ENCODE measurements at places on chromosomes 2 and 18.
A peak's percentile ranks its signal among the peaks of the same experiment; 100 is the strongest.

GRCh38 chr2:162926501-162926900 lies 87.9 kb upstream of the KCNH7 start:
- DNase-seq = no peak

DNA sequence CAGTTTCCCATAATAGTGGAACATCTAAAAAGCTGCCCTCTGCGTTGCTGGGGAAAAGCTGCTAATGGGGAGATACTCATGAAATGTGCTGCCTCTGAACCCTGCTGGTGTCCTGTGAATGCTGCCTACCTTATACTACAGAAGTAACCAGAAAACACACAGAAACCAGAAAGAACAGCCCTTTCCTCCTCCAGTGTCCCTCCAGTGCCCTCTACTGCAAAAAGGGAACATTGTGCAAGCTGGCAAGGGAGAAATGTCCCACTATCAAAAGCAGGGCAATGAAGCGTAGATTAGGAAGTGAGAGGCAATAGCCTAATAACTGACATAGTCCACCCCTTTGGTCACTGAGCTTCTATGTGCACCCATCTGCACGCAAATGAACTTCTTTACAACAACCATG lies 162.7 kb upstream of the ETAA1 start:
- no peak for DNase-seq

- peak; percentile 64 for DNase-seq
These were observed 102.5 kb downstream of the CHN1 start for GRCh38 chr2:174902506-174903263.

DNA sequence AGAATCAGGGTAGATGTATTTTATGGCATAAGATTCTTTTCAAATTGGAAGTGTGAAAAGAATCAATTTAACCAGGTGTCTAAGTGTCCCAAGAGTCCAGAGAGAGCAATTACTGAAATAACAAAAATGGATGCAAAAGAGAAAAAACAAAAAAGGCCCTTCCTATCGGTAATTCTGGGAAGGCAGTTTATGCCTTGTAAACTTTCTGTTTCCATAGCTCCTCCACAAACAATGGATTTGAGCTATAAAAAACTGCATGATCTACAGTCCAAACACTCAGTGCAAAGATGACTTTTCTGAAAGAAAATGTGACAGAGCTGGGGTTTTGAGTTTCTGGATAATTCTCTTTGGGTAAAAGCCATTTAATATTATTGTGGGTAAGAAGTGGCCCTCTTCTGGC lies 366.1 kb downstream of the EN1 start:
- no peak for DNase-seq

- no peak for DNase-seq
These were observed 94.7 kb upstream of the TAF1B start for GRCh38 chr2:9748577-9748976.

GRCh38 chr2:58606799-58607198 lies 365.7 kb upstream of the FANCL start:
- DNase-seq = no peak

- DNase-seq = no peak
These were observed 25.2 kb downstream of the MOCOS start for GRCh38 chr18:36212301-36213171.

DNA sequence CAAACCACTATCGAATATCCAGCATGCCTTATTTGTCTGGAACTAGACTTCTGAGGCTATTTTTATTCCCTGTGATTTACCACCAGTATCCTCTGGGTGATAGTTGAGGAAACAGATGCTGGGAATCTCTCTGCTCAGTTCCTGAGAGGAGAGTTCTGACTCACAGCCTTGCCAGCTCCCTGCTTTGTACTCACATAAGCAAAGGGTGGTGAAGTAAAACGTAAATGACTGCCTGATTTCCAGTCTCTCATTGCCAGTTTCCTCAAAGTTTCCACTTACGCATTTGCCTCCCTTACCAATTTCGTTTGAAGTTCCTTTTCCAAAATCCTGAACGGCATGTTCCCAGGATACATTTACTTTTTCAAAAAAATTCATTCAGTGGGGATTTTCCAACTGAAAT lies 69.2 kb upstream of the HNRNPA3 start:
- no peak for DNase-seq

GRCh38 chr2:53183581-53183980 lies 584.0 kb upstream of the CHAC2 start:
- DNase-seq = no peak

DNA sequence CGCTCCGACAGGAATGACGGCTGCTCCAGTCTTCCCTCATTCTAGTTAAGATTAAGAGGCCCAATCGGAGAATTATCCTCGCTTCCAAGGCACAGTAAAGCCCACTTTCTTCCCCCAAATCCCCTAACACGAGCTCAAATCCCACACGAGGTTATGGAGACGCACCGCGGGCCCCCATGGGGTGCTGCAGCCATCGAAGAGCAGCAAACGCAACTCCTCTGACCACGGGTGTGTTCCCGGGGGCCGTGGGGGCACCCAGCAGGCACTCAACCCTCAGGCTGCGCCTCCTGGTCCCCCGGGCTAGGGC lies 446 bp downstream of the COPS9 start:
- no peak for DNase-seq

DNA sequence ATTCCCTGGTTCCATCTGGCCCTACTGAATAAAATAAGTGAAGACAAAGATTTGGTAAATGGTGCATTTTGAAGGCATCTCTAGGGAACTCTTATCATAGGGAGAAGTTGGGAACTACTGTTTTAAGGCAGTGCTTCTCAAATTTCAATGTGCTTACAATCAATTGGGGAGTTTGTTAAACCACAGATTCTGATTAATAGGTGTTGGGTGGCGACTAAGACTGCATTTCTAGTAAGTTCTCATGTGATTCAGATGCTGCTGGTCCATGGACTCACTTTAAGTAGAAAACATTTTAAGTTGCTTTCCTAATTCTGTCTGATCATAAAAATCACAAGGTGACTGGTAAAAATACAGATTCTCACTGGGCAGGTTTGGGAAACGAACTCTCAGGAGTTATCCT lies 14.6 kb downstream of the FARSB start:
- DNase-seq = no peak

Measured in CD4-positive, alpha-beta T cell treated with Interleukin-4 for 4 hours (primary cell).